ENCODE measurements at places on chromosomes 6 and 20.
A peak's percentile ranks its signal among the peaks of the same experiment; 100 is the strongest.

GRCh38 chr6:151164383-151164782, 75.4 kb upstream of the AKAP12 start:
- no peak for DNase-seq

DNA sequence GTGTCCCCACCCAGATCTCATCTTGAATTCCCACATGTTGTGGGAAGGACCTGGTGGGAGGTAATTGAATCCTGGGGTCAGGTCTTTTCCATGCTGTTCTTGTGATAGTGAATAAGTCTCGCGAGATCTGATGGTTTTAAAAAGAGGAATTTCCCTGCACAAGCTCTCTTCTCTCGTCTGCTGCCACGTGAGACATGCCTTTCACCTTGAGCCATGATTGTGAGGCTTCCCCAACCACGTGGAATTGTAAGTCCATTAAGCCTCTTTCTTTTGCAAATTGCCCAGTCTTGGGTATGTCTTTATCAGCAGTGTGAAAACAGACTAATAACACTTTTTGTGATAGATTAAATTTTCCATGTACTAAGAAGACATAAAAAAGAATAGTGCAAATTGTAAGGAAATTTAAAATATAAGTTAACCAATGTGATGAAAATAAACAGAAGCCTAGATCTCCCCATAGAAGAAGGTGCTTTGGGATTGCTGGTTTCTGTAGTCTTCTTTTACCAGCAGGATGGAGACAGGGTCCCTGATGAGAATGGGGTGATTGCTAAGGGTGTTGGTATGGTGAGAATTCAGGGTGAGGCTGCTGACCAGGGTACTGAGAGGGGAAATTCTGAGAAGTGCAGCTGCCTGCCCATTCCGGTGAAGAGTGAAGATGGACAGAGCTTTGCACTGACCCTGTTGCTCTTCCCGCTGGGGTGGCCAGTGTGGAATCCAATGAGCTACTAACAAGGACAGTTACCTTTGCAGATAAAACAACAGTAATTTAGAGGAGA, 50.7 kb downstream of the BMP2 start:
- DNase-seq, result no peak

GRCh38 chr6:136923116-136923953, 1.2 kb downstream of the SLC35D3 start:
- DNase-seq, result no peak

- no peak for DNase-seq
Observed at GRCh38 chr6:157187182-157188083, 135.9 kb downstream of the TMEM242 start.

- DNase-seq, result no peak
Observed at GRCh38 chr6:40536442-40536841, 50.7 kb downstream of the LRFN2 start.

DNA sequence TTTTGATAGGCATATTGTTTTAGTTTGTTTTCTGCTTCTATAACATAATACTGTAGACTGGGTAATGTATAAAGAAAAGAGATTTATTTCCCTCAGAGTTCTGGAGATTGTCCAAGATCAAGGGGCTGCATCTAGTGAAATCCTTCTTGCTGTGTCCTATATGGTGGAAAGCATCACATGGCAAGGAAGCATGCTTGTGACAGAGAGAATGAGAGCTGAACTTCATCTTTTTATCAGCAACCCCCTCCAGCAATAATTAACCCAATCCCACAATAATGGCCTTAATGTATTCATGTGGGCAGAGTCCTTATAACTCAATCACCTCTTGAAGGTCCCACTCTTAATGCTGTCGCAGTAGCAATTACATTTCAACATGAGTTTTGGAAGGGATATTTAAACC, 141.4 kb downstream of the CENPW start:
- no peak for DNase-seq

DNA sequence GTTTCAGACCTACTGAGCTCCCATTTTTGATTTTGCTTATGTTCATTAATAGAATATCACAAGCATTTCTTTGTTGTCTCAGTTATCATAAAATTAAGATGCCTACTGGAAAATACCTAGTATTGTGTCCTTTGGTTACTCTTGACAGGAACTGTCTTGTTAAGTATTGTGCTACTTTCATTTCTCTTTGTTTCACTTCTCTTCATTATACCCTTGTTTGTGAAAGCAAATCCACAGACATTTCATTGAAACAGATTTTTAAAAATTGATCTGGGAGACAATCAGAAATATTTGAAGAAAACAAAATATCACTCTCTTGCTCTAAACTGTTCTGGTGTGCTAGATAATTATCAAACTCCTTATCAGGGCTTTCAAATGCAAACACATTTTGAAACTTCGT, 290.5 kb upstream of the EYS start:
- no peak for DNase-seq

DNA sequence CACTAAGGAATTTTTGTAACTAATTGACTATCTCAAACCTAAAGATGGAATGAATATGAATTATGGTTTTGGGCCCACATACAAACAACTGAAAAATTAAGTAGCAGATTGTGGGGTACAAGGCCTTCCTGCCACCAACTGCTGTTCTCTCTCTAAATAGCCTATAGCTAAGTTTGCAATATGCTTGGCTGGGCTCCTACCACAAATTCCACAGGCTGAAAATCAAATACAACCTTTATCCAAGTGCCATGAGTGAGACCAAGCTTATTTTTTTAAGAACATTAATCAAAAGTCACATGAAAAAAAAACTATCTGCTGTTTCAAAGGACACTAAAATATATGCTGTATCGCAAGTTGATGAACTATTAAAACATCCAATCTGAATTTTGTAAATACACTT, 52.1 kb downstream of the TENT5A start:
- DNase-seq, result no peak

DNA sequence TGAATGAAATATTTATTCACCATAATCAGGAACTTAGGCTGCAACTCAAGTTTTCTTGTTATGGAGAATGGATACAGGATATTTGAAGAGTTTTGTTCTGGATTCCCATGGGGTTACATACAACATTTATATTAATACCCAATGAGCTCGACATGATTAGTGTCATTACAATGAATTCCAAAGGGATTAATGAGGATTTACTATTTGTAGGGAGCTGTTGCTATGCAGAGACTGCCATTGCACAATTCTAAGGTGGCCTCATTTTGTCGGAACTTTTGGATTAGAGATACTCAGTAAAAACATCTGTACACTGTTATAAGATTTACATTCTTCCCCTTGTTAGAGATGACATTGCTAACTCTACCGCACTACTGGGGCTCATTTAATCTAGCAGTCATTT, 586.8 kb upstream of the MAP3K7 start:
- DNase-seq, result no peak

DNA sequence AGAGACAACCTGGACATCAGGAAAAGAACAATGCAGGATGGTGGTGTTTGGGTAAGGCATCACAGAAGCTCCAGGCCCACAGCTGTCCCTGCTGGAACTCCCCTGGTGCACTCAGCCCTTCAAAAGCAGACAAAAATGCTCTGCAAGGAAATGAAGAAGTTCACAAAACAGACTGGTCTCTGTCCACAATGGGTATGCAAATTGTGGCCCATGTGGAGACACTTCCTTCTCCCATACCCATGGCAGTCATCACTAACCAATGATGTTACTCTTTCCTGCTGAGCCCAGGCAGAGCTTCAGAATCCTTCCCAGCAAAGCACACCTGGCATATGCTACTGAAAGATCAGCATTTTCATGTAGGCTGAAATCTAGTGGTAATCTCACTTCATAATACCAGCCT, 42.6 kb upstream of the PXDC1 start:
- no peak for DNase-seq

DNA sequence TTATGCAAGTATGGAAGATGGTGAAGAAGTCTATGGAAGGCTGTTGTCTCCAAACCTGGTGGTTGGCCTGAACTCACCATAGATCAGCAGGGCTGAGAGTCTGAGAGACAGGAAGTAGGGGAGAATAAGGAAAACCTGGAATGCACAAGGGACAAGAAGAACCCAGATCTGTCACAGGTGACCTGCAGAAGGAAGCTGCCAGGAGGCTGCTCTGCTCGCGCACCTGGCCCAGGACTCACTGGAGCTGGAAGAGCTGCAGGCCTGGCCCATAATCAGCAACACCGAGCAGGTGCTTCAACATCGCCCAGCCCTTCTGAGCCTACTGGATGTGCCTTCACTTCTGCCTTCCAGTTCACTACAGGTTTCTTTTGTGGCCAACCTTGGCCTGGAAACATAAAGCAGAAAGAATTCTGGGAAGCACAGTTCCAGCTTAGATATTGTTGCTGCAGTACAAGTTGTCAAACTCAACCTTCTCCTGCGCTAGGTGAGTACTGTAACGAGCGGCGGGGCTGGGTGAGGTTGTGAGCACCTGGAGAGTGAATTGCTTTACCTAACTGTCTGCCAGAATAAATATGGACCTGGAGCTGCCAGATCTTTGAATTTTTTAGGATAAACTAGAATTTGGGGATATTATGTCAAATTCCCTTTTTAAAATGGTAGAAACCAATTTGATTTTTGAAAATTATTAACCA, 82.4 kb downstream of the CDH26 start:
- DNase-seq, result no peak

- DNase-seq, result no peak
Observed at GRCh38 chr6:128410584-128410983, 109.8 kb downstream of the PTPRK start.

GRCh38 chr6:53335224-53335994, 13.3 kb downstream of the ELOVL5 start:
- DNase-seq, result no peak

DNA sequence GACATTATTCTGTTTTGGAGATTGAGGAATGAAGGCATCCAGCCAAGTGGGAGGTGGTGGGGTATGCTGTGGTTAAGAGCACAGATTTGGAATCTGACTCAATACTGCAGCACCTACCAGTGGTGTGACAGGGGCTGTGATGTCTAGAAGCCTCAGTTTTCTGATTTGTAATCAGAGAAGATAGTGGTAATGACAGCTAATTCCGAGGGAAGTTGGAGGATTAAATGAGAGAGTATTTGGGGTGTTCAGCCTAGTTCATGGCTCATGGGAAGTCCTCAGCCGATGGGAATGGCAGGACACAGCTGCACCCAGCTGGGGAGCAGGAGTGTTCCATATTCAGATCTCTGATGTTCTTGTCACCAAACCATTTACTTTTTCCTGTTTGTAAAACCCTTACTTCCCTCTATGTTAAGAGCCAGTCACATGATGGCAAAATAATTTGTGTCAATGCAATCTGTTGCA, 9.3 kb downstream of the SLC9A8 start:
- no peak for DNase-seq

- DNase-seq, result peak; percentile 25
Observed at GRCh38 chr20:5996765-5997164, 46.3 kb downstream of the MCM8 start.

DNA sequence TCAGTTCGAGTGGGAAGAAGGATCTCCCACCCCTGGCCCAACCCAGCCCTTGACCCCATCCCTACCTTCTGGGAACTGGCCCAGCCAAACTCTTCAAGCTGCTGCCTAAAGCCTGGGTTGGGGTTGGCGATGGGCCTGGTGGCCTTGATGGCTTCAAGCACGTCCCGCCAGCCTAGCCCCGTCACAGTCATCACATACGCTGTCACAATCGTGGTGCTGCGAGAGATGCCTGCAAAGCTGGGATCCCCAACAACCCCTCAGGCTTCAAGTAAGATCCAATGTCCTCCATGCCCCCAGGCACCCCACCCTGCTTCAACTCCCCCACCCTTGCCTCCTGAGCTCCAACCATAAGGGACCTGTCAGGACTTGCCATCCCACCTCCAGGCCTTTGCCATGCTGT, 7.8 kb downstream of the DUSP15 start:
- DNase-seq, result no peak

- DNase-seq, result no peak
Observed at GRCh38 chr6:144595266-144595665, 310.1 kb downstream of the UTRN start.

GRCh38 chr6:79634491-79635231, 3.5 kb downstream of the SH3BGRL2 start:
- no peak for DNase-seq

DNA sequence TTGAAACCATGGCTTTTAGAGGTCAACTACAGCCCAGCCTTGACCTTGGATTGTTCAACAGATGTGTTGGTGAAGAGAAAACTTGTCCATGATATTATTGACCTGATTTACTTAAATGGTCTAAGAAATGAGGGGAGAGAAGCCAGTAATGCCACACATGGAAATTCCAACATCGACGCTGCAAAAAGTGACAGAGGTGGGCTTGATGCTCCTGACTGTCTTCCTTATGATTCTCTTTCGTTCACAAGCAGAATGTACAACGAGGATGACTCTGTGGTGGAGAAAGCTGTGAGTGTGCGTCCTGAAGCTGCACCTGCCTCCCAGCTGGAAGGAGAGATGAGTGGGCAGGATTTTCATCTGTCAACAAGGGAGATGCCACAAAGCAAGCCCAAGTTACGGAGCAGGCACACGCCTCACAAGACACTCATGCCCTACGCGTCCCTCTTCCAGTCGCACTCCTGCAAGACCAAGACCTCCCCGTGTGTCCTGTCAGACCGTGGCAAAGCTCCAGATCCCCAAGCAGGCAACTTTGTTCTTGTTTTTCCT, 16.2 kb downstream of the TTLL2 start:
- no peak for DNase-seq

GRCh38 chr6:125314009-125314581, 12.3 kb upstream of the HDDC2 start:
- DNase-seq, result no peak

DNA sequence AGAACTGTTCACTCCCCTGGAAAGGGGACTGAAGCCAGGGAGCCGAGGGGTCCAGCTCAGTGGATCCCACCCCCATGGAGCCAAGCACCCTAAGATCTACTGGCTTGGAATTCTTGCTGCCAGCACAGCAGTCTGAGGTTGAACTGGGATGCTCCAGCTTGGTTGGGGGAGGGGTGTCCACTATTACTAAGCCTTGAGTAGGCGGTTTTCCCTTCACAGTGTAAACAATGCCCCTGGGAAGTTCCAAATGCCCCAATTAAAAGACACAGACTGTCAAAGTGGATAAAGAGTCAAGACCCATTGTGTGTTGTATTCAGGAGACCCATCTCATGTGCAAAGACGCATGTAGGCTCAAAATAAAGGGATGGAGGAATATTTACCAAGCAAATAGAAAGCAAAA, 150.2 kb downstream of the LPA start:
- no peak for DNase-seq

DNA sequence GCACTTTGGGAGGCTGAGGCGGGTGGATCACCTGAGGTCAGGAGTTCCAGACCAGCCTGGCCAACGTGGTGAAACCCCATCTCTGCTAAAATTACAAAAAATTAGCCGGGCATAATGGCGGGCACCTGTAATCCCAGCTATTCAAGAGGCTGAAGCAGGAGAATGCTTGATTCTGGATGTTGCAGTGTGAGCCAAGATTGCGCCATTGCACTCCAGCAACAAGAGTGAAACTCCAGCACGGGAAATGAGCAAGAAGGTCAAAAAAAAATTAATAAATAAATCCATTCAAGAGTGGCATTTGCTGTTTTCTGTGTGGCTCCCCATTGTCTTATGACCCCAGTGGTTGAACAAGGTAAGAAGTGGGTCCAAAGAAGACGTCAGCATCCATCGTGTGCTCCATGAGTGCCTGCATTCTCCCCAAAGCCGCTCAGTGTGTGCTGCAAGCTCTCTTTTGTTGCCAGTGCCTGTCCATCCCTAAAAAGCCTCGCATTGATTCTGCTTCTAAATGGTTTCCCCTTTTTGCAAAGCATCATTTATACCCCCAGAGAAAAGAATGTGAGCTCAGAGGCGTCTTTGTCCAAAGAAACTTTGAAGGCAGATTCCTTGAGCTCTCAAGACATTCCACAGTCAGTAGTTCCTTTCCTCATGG, 38.8 kb upstream of the MAP3K4 start:
- no peak for DNase-seq

- no peak for DNase-seq
Observed at GRCh38 chr6:133958791-133959190, 5.8 kb downstream of the TBPL1 start.

- peak; percentile 29 for DNase-seq
Observed at GRCh38 chr6:28258877-28259777, at the start of gene NKAPL. NKAPL (plus strand) TSS chr6:28259297; CDS start chr6:28259372, 75 bp downstream.
